ENCODE measurements at places on chromosomes 16 and 17.

DNA sequence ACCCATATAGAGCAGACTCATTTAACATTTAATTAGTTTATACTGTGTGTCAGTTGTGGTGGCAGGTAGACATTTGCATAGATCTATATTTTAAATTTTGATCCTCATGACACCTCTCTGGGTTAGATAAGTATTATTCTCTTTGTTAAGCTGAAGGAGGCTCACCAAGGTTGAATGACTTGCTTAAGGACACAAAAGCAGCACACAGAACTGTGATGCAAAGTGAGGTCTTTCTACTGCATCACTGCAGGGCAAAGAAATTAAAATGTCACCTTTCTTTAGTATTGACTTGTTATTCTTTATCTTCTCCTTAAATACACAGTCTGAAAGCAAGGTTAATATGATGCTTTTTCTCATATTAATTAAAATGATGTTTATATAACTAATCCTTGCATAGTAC, 8.6 kb upstream of the TOX3 start:
- no peak for DNase-seq

DNA sequence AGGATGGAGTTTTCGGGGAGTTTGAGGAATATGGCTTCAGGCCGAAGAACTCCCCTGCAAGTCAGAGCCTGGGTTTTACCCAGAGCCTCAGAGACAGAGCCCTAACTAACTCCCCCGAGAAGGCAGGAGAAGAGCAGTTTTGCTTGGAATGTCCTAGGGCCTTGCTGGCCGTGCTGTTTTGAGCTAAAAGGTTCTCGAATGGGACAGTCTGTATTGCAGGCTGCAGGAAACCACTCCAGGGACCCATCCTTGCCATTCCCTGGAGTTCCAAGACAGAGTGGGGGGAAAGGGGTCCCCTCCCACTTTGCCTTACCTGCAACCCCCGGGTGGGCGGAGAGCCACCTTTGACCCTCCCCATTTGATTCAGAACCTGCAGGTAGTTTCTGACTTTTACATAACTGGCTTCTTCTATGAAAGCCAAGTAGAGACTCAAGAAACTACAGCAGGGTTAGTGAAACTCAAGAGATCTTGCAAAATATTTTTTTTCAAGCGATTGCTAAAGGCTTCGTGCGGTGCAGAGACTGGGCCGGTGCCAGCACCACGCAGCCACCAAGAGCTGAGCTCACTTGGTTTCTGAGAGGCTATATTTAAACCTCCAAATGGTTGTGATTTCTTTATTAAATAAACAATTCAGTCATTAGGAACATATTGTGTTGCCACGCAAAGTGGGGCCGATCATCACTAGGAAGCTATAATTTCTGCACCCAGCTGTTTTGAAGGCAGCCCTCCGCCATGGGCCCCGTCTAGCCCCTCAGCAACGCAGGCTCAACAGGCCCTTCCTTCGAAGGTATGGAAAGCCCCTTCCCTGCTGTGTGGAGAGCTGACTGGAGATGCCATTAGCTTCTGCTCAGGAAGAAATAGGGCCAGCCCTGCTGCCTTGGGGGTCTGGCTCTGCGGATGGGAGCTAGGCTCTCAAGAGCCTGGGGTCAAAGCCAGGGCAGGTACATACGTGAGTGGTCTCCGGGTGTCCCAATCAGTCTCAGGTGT, 223.0 kb downstream of the NTN1 start:
- DNase-seq, result no peak

DNA sequence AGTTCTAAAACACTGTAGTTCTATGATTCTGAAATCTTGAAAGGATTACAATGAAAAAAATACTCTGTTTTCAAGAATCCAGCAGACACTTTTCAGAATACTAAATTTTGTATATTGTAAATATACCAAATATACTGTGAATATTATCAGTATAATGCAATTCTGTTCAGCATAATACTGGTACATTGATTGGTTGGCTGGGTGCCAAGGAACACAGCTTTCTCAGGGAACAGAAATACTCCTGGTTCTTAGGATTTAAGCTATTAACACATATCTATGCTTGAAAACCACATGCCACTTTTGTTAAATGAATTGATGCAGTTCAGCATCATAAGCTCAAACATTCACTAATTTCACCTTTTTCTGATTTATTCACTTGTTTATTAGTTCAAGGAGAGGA, 2.5 kb upstream of the GINS3 start:
- no peak for DNase-seq

DNA sequence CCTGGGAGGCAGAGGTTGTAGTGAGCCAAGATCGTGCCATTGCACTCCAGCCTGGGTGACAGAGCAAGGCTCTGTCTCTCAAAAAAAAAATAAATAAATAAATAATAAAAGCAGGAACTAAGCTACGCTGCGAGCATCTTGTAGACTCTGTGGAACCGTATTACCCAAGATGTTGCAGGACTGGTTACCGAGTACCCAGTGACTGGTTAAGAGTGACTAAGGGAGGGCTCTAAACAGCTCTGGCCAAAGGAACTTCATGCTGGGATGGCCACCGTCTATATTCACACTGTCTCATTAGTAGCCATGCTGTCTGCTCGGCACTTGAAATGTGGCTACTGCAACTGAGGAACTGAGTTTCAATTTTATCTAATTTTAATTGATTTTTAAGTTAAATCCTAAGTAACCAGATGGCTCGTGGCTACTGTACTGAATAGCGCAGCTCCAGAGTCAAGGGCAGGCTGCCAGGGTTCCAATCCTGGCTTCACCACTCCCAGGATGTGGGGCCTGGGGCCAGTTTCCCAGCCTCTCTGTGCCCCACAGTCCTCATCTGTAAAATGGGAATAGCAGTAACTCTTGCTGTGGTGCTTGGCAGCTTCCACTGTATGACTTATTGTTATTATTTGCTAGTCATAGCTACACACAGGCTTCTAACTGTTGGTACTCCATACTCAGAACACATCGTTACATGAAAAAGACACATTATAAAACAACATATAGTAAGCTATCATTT, 3.0 kb downstream of the NTAN1 start:
- no peak for DNase-seq

GRCh38 chr17:50523208-50523607, 9.3 kb upstream of the EPN3 start:
- DNase-seq, result no peak

DNA sequence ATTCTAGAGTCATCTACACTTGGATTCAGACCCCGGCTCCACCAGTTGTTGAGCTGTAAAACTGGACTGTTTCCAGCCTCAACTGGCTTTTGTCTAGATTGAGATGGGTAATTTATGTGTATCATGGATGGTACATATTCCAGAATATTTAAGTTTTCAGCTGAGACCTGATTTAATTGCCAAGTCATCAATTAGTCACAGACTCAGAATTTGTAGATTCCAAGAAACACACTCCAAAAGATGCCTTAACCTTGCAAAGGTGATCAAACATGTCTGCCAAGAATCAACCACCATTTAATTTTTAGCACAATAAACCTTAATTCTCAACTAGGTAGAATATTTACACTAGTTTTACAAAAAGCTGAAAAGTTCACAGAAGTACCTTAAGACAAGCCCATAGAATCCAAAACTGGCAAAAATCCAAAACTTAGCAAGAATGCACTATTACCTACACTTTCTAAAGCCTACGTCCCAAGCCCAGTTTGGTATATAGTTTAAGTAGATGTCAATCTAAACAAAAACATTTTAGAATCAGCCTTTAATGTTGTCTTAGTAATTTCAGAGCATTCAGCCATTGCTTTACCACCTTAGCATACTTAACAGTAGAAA, 17.7 kb downstream of the SIAH1 start:
- no peak for DNase-seq

- no peak for DNase-seq
Observed at GRCh38 chr17:8463099-8463498, 27.4 kb downstream of the NDEL1 start.

DNA sequence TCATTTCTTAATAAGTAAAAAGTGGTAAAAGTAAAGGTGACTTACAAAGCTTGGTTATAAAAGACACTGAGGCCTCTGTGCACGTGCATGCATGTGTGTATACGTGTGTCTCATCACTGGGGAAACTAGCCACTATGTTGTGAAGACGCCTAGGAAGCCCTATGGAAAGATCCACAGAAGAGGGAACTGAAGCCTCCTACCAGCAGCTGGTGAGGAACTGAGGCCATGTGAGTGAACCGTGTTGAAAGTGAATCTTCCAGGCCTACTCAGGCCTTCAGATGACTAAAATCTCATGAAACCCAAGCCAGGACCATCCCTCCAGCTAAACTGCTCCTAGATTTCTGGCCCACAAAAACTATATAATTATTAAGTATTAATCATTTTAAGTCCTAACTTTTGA, 23.7 kb downstream of the PHLPP2 start:
- no peak for DNase-seq

DNA sequence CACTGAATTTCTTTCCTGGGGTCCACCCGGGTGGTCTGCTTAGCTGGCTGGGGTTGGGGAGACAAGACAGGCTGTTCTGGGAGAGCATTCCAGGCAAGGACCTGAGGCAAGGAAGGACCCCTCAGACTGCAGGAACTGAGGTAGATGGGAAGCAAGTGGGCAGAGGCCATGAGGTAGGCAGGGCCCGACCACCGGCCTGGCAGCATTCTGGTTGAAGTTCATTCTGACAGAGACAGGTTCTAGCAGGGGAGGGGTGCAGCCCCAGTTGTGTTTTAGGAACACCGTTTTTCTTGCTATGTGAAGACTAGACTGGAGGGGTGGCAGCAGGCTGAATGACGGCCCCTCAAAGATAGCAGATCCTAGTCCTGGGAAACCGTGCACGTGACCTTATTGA, 17.5 kb downstream of the B9D1 start:
- no peak for DNase-seq

GRCh38 chr17:6374761-6375312, 60.1 kb downstream of the AIPL1 start:
- DNase-seq, result no peak

DNA sequence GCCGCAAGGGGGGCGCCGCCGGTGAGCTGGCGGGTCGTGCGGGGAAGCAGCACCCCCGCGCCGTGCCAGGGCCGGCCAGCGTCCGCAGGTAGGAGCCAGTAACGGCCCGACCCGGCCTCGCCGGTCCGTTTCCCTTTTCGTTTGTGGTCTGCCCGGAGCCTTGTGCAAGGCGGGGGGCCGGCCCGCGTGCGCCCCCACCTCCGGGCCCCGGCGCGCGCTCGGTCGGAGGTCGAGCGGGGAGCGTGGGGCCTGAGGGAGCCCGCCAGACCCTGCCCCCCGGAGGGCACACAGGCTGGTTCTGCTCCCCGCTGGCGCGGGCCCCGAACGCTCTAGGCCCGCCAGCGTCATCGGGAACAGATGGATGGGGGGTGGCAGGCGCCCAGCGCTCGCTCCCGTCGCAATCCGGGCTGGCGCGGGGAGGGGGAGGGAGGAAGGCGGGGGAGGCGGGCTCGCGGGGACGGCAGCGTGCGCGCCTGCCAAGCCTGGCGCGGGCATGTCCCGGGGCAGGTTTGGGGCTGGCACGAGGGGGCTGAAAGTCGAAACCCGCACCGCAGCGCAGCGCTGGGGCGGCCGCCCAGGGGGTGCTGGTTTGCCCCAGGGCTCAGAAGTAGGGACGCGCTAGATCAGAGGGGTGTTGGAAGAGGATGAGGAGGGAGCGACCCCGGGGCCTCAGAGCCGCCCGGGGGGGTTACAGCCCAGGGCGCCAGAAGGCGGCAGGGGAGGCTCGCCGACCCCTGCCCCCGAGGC, 1.5 kb upstream of the GSE1 start:
- DNase-seq, result peak; percentile 73

- peak; percentile 71 for DNase-seq
Observed at GRCh38 chr17:61251939-61252865, 147.4 kb upstream of the TBX2 start.

GRCh38 chr16:4803401-4803844, 990 bp upstream of the ROGDI start:
- DNase-seq, result no peak

- peak; percentile 33 for DNase-seq
Observed at GRCh38 chr17:78484271-78485246, 92.6 kb downstream of the DNAH17 start.

DNA sequence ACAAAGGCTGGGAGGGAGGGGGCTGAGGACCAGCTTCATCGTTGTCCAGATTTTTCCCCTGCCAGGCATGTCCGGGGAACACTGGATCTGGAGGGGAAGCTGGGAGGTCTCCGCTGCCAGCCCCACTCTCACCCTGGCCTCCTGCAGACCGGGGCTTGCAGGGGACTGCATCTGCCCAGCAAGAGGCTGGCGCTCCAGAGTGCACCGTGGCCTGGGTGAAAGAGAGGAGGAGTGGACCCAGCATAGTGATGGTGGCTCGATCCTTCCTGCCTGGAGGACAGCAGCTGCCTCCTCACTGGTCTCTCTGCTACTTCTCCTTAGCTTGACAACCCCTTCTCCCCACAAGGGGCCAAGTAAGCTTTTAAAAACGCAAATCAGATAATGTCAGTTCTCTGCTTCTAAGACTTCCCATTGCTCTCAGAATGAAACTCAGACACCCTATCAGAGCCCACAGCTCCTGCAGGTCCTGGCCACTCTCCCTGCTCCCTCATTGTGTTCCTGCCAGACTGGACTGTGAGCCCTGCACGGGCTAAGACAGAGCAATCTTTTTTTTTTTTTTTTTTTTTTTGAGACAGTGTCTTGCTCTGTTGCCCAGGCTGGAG, 15.0 kb downstream of the CPNE2 start:
- DNase-seq, result peak; percentile 36

GRCh38 chr17:17001076-17001777, 29.3 kb upstream of the TNFRSF13B start:
- no peak for DNase-seq

DNA sequence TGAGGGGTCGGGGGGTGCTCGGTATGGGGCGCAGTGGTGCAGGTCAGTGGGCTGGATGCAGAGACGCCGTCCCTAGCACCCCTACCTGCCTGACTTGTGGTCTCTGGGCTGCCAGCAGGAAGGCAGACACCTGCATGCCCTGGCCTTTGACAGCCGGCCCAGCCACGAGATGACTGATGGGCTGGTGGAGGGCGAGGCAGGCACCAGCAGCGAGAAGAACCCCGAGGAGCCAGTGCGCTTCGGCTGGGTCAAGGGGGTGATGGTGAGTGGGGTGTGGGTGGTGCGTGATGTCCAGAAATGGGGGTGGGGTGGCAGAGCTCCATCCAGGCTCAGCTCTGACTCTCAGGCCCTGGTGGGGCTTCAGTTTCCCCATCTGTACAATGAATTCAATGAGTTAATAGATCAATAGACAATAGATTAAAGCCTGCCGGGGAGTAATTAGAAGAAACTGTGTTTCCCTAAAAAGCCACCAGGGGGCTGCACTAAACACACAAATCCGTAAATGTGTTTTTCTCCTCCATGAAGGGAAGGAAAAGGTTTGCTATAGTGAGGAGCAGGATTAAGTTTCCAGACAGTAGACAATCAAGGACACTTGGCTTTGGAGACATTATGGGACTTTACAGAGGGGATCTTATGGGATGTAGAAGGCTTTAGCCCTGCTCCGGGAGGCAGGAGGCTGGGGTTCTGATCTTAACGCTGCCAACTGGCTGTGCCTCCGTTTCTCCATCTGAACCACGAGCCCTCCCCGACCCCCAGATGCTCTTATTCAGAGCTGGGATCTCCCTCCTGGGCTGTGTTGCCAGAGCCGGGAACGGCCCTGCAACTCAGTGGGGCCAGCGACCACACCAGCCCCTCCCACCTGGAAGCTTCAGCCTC, 2.2 kb downstream of the SLC12A3 start:
- DNase-seq, result no peak

DNA sequence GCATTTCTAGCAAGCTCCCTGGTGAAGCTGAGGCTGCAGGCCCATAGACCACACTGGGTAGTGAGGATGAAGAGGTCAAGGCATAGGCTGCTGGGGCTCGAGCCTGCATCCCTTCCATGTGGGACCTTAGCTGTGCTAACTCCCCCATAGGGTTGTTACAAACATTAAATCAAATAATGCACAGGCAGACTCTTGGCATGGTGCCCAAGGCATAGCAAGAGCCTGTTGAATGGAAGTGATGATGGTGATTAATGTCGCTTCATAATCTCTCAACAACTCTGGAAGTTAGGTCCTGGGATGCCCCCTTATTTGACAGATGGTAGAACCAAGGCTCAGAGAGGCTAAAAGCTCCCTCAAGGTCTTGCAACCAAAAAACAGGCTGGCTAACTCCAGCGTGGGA, 283.9 kb upstream of the EEF2KMT start:
- no peak for DNase-seq
